ENCODE measurements at places on chromosomes 16 and 17. TPM values are rescaled to one million over a fixed set of nuclear protein-coding genes. Genes with fewer than 3 reads are reported as not detected.

The PRDM7 gene
- not detected for total RNA-seq

The EMP2 gene
- total RNA-seq = 30.0 TPM

The ADAM11 gene
- 16.3 TPM for total RNA-seq

The MRPS23 gene
- 17.0 TPM for total RNA-seq

The DPEP3 gene
- 0.11 TPM for total RNA-seq

The PITPNM3 gene
- 7.3 TPM for total RNA-seq

Data from spinal cord (tissue), 10 donors.